ENCODE measurements at places on chromosomes 2 and 18. TPM values are rescaled to one million over a fixed set of nuclear protein-coding genes. Genes with fewer than 3 reads are reported as not detected.

DNA sequence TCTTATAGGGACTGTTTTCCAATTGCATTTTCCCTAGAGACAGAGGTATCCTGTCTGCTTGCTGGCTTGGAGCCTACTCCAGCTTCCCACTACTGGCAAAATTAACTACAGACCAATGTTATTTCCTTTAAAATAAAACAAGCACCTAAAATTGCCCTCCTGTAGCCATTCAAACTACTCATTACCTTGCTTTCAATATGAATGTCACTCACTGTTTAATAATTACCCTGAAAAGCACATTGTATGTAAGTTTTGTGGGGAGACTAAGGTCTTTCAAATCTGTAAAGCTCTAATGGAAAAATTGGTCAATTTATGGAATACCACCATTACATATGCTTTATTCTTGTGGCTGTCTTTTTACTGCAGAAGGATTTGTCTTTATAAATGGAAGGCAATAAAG, 87.3 kb downstream of the DOCK10 start:
- DNase-seq = no peak

GRCh38 chr2:44941551-44942234, at the start of gene SIX3:
Gene SIX3, plus strand, starts transcription at chr2:44941702. Its CDS starts 403 bp downstream, at chr2:44942105.
- DNase-seq = no peak

KCNIP3 gene
- total RNA-seq = 8.7 TPM

GRCh38 chr2:212359425-212360067, 179.1 kb downstream of the ERBB4 start:
- no peak for DNase-seq

DNA sequence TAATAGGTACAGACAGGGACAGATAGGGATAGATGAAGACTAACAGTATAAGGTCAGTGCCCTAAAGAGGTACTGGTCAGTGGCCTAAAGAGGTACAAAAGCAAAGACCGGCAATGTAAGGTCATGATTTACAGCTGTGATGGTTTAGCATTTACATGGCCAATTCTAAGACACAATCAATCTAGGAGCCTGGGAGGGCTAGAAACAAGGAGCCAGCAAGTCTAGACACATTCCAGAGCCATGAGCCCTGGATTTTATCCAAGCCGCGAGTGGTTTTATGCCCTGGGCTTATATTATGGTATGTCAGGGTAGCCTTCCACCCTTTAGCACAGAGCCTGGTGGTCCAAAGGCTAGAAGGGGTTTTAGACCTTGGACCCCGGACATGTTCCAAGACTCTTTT, 124.2 kb downstream of the CBLN2 start:
- no peak for DNase-seq
